Stimulated activated CD4-positive, alpha-beta T cell treated with anti-CD3 and anti-CD28 coated beads, Interleukin-4, amount 100 ng/mL, for 24 hours (primary cell): ENCODE measurements at places on chromosomes 4 and X.

- DNase-seq: no peak
Observed at GRCh38 chrX:136920001-136920400, 39.5 kb upstream of the RBMX start.

- no peak for DNase-seq
Observed at GRCh38 chr4:110483516-110483915, 7.6 kb downstream of the ENPEP start.

DNA sequence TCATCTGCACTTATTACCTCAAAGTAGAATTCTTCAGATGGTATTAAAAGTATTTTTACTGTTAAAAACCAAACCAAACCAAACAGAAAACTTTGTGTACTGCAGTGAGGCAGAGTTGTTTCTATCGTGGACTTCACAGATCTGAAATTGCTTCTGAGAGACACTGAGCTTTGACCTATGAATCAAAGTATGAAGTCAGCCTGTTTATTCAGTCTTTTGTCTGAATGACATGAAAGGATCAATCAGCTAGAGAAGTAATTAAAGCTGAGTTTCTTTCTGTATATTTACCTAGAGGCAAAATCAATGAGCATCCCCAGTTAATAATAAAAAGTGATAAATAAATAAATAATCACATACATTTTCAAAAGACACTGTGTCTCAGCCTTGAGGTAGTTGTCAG, 2121.0 kb downstream of the PCDH7 start:
- DNase-seq: no peak

DNA sequence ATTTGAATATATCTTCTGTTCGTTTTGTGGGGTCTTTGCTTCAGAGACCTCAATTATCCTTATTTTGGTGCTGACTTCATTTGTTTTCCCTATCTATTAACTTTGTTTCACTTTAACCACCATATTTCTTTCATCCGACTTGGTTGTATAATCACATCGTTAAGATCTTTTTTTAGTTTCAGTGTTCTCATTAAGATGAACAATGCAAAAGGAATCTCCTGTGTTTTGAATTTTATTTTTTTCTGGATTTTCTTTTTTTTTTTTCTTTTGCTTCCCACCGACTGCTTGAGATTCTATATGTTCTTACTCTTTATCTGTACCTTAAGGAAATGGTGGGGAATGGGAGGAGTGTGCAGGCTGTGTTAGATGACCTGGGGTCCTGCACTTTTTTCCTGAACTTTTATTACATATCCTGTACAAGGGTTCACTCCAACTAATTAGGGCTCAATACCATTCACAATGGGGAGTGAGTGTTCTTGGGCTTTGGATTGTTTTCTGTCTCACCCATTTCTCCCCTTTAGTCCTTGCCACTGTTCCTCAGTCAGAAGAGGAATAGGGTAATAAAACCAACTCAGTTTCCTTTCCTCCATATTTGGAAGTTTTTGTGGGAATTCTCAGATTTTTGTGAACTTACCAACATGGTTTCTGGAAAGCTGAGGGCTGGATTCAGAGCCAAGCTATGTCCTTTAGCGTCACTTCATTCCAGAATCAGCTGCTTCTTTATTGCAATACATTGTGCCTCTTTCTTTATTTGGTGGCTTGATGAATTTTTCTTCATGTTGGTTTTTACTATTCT, 43.2 kb upstream of the BMPR1B start:
- DNase-seq: no peak

DNA sequence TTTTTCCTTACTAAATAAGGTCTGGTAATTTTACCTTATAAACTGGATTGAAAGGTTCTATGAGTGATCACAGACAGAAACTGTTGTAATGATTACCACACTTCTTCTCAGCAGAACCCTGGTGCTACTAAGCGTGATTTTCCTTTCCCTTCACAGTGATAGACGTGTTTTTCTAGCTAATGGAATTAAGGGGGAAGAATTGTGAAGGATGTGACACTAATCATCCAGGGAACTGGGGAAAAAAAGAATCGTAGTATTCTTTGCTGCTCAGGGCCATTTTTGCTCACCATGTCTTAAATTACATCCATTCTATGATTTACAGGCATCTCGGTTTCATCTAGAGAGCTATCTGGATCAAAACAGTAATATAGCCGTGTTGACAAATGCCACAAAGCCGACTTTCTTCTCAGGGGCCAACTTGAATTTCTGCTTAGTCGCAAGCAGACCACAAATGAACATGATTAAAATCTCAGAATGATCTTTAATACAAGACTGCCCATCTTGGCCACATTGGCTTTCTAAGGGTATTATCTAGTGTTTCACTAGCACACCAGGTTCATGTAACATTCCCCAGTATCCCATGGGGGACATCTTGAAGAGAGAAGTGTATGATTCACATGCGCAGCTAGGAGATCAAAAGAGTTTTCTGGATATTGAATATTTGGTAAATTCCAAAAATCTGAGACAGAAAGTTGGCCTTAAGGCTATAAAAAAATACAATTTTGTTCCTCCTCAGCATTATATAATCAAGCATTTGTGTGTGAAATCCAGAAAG, 154.0 kb downstream of the UGT8 start:
- no peak for DNase-seq

GRCh38 chrX:130789793-130790192, 113.2 kb downstream of the ENOX2 start:
- no peak for DNase-seq

GRCh38 chr4:153204247-153204671, at the start of gene TRIM2:
TRIM2 (plus strand) TSS chr4:153204443; CDS start chr4:153204531, 88 bp downstream.
- DNase-seq: no peak
